ENCODE measurements at places on chromosomes 7 and 10. TPM values are rescaled to one million over a fixed set of nuclear protein-coding genes. Genes with fewer than 3 reads are reported as not detected.

ZCCHC24 gene
- total RNA-seq: 8.6 TPM

HMX3 gene
- total RNA-seq: not detected

PRLHR gene
- total RNA-seq: not detected

DNA sequence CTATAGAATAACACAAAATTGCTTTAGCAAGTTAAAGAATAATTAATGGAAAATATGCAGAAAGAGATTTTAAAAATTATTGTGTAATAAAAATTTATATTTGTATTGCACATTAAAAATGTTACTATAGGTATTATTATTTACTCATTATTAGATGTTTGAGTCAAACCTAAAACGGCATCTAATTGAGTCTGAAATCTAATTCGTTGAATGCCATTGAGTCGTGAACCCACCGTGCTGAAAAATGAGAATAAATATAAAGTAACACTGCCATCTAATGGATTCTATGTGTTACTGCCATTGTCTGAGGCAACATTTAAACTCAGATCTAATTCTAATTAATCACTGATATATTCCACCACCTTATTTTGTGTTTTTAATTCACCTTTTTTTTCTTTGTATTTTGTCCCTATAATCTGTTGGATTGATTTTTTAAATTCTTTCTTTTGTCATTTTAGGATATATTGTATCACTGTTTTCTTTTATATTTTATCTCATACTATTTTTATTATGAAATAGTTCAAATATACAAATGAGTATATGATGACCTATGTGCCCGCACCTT is 62.2 kb downstream of the SAMD9 start:
- no peak for DNase-seq

- DNase-seq: no peak
Observed at GRCh38 chr10:96541921-96542320, 28.2 kb upstream of the TLL2 start.

DNA sequence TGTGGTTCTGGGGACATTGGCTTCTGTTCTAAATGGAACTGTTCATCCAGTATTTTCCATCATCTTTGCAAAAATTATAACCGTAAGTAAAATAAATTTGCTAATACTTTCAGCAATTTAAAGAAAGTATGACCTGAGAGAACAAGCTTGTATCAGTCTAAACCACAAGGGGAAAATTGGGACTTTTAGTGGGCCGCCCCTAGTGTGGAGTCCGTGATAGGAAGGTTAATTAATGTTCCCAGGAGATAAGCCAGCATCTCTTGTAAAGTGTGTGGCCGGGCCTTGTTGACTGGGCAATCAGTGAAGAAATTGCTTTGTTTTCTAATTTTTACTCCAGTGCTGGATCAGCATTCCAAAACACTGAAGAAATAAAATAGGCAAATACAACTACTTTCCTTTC is 83.0 kb downstream of the ABCB5 start:
- DNase-seq: no peak
